Posterior cingulate gyrus (tissue), 11 donors: ENCODE measurements at places on chromosomes 3 and 15.

- no peak for DNase-seq
These were observed 508.7 kb downstream of the SOX2 start for GRCh38 chr3:182220471-182220870.

DNA sequence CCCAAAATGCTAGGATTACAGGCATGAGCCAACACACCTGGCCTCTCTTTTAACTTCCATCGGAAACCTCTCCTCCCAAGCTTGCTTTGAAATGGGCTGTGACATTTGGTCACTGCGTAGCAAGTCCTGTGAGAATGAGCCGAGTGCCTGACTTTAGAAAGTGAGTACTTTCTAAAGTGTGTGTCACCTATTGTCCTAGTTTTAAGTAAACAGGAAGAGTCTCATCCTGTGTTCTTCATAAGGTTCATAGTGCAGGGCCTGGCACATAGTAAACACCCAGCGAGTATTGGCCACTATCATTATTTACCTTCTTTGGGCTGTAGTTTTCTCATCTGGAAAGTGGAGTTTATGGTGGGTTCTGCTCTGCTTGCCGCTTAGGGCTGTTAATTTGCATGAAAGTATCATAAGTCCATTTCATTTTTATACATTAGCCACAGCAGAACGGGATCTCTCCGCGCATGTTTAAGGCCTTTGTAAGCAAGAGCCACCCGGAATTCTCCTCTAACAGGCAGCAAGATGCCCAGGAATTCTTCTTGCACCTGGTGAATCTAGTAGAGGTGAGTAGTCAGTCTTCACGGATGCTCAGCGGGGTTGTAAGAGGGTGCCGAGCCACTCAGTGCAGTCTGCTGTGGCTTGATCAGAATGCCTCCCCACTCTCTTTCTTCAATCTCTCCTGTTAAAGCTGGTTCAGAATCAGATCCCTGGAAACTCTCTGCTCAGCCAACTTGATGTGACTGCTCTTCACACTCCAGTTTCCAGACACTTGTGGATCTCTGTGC, 87.2 kb downstream of the USP13 start:
- no peak for DNase-seq

- DNase-seq, result no peak
These were observed 77.9 kb upstream of the DCLK3 start for GRCh38 chr3:36842275-36842674.

- DNase-seq, result no peak
These were observed 163.2 kb downstream of the FBLN2 start for GRCh38 chr3:13711911-13712650.

DNA sequence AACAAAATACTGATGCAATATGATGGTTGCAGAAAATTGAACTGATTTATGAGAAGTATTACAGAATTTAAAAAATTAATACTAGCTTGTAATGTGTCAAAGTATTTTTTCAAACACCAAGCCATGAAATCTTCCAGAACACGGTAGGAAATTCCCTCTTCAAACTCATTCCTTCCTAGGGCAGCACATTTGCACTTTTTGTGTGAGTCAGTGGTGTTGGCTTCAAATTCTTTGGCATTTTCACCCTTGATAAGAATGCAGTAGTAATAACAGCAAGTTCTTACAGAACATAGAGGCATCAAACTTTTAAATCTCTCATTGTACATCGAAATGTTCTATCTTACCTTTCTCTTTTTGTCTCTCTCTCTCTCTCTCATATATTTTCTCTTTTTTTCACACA, 191.8 kb downstream of the CGGBP1 start:
- no peak for DNase-seq

DNA sequence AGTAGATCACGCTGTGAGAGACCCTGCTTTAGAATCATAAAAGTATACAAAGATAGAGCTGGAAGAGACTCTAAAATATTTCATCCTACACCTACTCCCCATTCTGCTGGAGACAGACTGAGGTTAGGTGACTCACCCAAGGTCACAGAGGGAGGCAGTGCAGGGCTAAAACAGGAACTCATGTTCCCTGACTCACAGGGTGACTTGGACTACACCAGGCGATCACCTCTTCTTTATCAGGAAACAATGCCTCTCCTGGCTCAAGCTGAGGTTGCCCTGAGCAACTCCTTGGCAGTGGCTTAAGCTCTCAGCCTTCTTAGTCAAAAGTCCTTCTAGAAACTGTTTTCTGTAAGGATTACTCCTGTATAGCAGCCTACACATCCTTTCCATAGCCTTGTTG, 26.4 kb upstream of the TNFAIP8L3 start:
- DNase-seq, result no peak

- no peak for DNase-seq
These were observed 6.1 kb upstream of the SFMBT1 start for GRCh38 chr3:53051929-53052328.

DNA sequence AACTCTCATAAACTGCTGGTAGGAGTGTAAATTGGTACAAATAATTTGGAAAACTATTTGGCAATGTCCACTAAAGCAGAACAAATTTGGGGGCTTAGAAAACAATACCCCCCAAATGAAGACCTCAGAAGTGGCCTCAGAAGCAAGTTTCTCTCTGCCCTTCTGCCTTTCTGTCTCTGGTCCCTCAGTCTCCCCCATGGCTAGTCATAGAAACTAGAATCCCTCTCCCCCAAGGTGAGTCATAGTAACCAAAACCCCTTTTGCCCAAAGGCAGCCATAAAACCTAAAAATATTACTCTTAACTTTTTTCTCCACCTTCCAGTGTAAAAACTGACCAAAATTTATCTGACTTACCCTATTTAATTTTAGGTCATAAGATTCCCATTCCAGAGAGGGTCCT, 350.7 kb upstream of the LRRC3B start:
- DNase-seq, result no peak

- peak; percentile 49 for DNase-seq
These were observed 27.0 kb downstream of the HMCES start for GRCh38 chr3:129305592-129306091.

DNA sequence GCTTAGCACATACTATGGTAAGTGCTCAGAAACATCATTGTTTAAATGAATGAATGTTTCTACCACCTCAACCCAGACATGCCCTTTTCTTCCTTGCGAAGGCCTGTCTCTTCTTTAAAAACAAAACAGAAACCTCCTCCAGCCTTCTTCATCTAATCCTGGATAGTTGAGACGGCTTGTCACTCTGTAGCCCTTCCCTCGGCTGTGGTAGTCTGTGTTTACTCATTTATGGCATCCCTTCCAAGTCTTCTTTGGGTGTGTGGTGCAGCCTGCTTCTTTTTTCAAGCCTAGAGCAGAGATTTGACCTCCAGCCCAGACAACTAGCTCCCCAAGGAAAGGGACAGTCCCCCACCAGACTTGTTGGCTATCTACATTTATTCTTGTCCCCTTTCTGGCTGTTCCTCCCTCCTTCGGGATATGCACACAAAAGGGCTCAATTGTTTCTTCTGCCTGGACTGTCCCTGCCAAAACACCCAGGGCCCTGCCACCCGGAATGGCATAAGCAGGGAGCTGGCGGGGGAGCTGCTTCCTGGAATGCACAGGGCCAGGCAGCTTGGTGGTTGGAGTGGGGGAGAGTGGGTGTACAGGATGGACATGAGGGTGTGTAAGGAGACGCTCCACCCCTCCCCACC, 67.8 kb downstream of the ITGA11 start:
- DNase-seq, result peak; percentile 66

GRCh38 chr3:39548282-39548681, 80.8 kb downstream of the MOBP start:
- no peak for DNase-seq

GRCh38 chr3:118978393-118978758, 56.3 kb downstream of the IGSF11 start:
- DNase-seq, result no peak

- DNase-seq, result peak; percentile 67
These were observed 14.3 kb downstream of the SMC4 start for GRCh38 chr3:160413613-160414248.

DNA sequence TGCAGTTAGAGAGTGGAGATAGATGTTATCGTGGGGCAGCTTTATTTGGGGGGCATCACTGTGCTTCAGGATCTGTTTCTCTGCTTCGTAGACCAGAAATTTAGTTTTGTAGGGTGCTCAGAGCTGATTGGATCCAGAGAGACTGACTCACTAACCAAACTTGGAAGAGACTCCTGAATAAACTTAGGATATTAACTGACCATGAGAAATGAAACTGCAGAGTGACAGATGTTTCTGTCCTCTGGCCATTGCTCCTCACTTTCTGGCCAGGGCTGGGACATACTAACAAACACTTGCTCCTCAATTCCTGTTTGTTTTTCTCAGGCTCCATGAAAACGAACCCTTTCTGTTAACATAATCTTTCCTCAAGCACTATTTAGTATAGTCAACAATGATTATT, 4.3 kb downstream of the ZNF592 start:
- DNase-seq, result no peak

DNA sequence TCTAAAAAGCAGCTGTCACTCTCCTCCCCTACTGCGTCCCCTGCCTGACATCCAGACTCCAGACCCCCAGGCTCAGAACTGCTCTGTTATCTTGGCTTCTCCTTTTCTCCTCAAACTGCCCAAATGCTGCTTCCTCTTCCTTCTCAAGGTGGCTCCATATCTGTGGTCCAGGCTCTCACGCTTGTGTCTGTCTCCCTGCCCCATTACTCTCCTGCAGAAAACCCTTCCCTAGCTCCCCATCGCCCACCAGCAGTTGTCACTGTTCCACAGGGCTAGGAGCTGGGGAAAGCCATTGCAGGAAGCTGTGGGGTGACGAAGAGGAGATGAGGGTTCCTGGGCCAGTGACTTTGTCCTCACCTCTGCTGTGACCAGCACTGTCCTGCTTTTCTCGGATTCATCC, 30.7 kb upstream of the CGNL1 start:
- DNase-seq, result no peak

DNA sequence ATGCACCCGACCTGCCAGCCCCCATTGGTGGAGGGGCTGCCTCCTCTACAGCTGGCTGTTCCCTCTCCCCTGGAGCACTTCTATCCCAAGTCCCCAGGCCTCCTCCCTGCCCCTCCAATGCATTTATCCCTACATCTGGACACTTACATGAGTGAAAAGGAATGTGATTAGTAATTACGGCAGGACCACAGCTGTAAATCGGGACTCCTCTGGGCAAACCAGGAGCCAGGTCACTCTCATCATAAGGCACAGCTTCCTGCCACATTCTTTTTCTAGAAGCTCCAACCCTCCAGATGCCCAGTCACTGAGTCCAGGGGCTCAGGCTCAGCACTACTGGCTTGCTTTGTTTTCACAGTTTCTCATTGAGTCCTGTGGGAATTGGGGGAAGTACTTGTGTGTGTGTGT, 54.3 kb downstream of the IL20RB start:
- no peak for DNase-seq

GRCh38 chr15:48332642-48333034, 1.4 kb downstream of the DUT start:
- no peak for DNase-seq

- DNase-seq, result no peak
These were observed 296.1 kb upstream of the RASGRP1 start for GRCh38 chr15:38860674-38861073.

DNA sequence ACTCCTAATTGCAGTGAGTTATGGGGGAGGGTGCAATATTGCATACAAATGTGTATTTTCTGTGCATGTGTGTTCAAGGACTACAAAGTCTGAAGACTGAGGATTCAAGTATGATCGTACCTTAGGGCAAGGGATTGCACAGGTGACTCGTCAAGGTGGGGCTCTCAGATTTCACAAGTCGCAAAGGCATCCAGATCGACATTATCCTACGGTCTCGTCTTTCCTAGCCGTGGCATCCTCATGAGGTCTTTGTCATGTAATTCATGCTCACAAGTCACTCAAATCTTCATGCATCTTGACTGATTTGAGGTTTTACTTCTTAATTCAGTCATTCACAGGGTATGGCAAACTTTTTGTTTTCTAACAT, 191.4 kb upstream of the HES1 start:
- DNase-seq, result no peak

DNA sequence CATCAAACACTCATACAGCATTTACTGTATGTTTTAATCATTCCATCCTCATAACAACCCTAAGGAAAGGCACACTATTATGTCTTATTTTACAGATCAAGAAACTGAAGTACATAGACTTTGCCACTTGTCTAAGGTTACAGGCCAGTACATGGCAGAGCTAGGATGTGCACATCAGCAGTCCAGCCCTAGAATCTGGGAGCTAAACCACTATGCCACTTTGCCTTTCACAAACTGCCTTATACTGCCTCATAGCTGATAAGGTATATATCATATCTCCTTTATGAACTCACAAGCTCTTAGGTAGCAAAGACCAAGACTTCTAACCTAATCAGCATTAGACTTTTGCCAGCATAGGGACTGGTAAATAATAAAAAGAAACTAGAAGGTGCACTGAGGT, 49.1 kb downstream of the MYO9A start:
- DNase-seq, result no peak

DNA sequence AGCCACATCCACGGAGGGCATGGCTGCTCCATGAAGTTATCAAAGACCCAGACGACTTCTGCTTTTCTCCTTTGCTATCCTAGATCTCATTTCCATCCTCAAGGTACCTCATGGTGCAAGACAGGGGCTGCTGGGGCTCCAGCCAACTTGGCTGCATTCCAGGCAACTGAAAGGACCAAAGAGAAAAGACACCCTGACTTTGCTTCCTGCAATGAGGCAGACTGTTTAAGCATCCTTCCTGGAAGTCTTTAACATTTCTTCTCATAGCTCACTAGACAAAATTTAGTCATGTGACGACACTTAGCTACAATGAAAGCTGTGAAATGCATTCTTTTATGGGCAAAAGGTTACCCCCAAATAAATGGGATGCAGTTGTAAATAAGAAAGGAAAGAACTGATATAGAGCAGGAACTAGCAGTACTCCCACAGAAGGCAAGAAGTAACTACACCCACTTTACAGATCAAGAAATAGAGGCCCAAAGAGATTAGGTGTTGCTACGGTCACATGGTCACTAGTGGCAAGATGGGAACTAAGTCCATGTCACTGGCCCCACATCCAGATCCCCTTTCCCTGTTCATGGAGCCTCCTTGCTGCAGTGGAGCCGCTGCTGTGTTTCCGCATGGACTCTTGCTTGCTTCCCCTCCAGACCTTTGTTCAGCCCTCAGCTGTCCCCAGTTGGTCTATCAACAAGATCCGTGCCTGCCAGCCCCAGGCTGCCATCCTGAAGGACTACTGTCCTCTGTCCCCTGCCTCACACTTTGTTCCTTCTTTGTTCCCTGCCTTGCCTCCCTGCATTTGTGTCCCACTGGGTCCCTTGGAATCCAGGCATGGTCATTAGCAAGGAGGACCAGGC, 107.0 kb downstream of the XXYLT1 start:
- DNase-seq, result no peak

DNA sequence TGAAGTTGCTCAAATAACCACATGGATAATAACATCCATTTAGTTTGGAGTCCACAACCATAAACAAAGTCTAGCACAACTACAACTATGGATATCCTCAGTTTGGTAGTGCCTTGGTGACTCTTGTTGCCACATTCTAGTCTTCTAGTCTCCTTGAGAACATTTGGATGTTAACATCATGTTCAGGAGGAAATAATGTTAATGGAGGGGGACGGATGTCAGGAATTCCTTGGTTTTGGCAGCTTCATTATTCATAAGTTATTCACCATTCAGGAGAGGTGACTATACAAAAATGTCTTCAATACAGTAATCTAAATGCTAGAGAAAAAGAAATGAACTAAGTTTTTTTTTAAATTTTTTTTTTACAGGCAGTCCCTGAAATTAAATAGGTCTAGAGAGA, 26.4 kb upstream of the GABPB1 start:
- no peak for DNase-seq

GRCh38 chr3:21835264-21835663, 84.3 kb upstream of the ZNF385D start:
- no peak for DNase-seq
